ENCODE measurements at places on chromosomes 4 and X.

GRCh38 chrX:21354725-21355124 is 19.5 kb upstream of the CNKSR2 start:
- no peak for DNase-seq
- peaks cover under 1% of the 10 kb centered on the region for H3K36me3 ChIP-seq
- H3K4me1 ChIP-seq = no peaks in the 10 kb centered on the region
- no peak overlapping the region for H3K4me3 ChIP-seq
- no peaks in the 10 kb centered on the region for H3K27me3 ChIP-seq

DNA sequence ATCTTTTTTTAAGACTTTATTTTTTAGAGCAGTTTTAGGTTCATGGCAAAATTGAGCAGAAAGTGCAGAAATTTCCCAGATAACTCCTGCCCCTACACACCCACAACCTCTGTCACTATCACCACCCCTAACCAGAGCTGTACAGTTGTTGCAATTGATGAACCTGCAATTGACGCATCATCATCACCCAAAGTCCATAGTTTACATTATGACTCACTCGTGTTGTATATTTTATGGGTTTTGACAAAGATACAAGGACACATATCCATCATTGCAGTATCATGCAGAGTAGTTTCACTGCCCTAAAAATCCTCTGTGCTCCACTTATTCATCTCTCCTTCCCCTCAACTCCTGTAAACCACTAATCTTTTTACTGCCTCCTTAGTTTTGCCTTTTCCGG is 34.5 kb upstream of the WAS start:
- no peak overlapping the region for H3K4me3 ChIP-seq
- peaks cover 11% of the 10 kb centered on the region for H3K4me1 ChIP-seq
- no peaks in the 10 kb centered on the region for H3K36me3 ChIP-seq
- no peak overlapping the region for H3K27ac ChIP-seq
- DNase-seq = no peak
- H3K27me3 ChIP-seq = no peaks in the 10 kb centered on the region

DNA sequence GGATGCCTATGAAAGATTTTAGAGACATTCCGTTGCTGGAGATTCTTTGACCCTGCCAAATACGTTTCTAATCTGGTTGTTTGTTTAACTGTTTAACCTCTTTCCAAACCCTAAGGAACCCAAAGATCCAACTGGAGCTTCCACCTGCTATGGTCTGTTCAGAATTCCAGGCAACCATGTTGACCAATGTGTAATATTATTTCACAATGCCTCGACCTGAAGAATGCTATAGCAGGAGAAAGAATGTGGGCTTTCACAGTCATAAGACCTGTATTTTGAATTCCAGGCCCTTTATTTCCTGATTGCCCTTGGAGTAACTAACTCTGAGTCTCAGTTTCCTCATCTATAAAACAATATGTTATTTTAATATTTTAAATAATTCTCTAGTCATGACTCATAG is 90.8 kb downstream of the COL25A1 start:
- no peaks in the 10 kb centered on the region for H3K36me3 ChIP-seq
- no peak overlapping the region for H3K4me3 ChIP-seq
- DNase-seq = no peak

- H3K4me1 ChIP-seq = no peaks in the 10 kb centered on the region
- no peaks in the 10 kb centered on the region for H3K27me3 ChIP-seq
- DNase-seq = no peak
- no peak overlapping the region for H3K4me3 ChIP-seq
Measured at GRCh38 chr4:149534779-149535178, 280.9 kb downstream of the IQCM start.

DNA sequence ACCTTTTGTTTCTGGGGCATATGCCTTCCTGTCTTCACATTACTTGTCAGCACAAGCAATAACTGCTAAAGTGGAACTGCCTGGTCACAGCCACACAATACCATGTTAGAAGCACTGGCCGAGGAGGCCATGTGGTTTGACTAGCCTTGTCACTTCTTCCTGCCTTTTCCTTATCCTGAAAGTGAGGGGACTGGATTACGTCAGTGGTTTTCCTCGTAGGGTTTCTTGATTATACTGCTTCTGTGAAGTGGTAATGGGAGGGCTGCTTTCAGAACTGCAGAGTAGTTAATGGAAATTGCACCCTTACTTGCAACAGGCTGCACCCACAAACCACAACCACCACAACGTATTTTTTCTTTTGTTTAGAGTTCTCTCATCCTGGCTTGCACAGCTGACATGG is 26.6 kb downstream of the ZRSR2 start:
- H3K27me3 ChIP-seq = no peaks in the 10 kb centered on the region
- H3K27ac ChIP-seq = peak overlapping the region; percentile 86
- H3K4me1 ChIP-seq = peaks cover 59% of the 10 kb centered on the region
- peak overlapping the region; percentile 17 for H3K4me3 ChIP-seq
- H3K36me3 ChIP-seq = peaks cover 43% of the 10 kb centered on the region

DNA sequence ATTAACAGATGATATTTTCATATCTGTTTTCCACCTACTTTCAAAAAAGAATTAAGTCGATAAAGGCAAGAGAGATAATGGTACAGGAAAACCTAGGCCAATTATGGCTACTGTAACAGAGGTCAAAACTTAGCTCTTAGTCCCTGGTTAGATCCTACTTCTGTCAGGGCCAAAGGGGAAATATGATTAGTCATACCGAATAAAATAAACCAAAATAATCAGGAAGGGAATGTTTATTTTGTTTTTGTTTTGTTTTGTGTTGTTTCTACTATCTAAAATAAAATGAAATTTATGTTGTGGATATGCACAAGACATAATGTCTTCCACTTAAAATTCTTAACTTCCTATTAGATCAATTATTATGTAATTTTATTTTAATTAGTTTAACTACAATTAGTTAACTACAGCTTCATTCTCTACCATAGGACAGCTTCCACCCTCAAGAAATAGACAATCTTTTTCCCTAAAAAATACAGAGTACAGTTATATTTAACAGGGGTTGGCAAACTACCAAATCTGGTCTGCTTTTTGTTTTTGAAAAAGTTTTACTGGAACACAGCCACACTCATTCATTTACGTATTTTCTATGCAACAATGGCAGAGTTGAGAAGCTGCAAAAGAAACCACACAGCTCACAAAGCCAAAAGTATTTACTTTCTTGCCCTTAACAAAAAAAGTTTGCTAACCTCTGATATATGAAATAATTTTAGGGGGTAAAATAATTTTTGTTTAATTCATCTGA is 25.4 kb downstream of the TMEM47 start:
- DNase-seq = no peak
- H3K4me1 ChIP-seq = no peaks in the 10 kb centered on the region
- H3K4me3 ChIP-seq = no peak overlapping the region
- no peak overlapping the region for H3K27ac ChIP-seq
- no peaks in the 10 kb centered on the region for H3K27me3 ChIP-seq

GRCh38 chrX:12307961-12308360 is 169.7 kb downstream of the FRMPD4 start:
- H3K4me1 ChIP-seq = no peaks in the 10 kb centered on the region
- no peaks in the 10 kb centered on the region for H3K27me3 ChIP-seq
- H3K27ac ChIP-seq = no peak overlapping the region
- H3K4me3 ChIP-seq = no peak overlapping the region
- DNase-seq = no peak

DNA sequence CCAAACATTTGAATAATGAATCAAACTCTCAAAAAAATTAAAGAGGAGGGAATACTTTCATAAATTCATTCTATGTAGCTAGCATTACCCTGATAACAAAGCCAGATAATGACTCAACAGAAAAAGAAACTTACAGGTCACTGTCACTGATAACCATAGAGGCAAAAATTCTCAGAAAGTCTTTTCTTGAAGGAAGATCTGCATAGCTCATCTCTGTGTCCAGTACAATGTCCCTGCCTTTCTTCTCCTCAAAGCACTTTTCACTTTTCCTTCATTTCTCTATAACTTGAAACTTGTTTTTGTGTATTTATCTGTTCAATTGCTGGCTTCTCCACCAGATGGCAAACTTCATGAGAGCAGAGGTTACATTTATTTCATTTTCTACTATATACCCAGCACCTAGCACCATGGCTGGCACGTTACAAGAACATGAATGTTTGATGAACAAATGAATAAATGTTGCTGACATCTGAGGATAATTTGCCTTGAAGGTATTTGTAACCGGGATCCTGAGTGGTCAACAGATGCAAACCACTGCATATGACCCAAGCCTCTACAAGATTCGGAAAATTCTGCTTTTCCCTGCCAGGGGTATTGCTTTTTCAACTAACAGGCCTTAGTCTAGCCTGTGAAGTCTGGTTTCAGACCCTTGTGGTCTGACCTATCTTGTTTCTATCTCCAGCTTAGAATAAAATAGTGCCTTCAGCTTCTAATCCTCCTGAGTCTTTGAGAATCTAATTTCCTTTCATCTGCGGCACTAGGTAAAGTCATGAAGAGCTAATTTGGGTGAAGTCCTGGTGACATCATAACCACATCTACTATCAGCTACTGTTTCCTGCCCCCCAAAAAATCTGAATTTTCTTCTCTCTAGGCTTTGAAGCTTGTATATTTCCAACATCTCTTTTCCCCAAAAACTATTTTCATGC is 52.5 kb upstream of the ANTXR2 start:
- H3K27me3 ChIP-seq = no peaks in the 10 kb centered on the region
- H3K4me1 ChIP-seq = peaks cover 55% of the 10 kb centered on the region
- H3K4me3 ChIP-seq = peak overlapping the region; percentile 30
- no peaks in the 10 kb centered on the region for H3K36me3 ChIP-seq

- DNase-seq = no peak
- no peak overlapping the region for H3K27ac ChIP-seq
- H3K36me3 ChIP-seq = no peaks in the 10 kb centered on the region
- no peaks in the 10 kb centered on the region for H3K4me1 ChIP-seq
Measured at GRCh38 chr4:153063490-153063889, 127.4 kb downstream of the FHDC1 start.

- peaks cover 34% of the 10 kb centered on the region for H3K4me1 ChIP-seq
- peaks cover 11% of the 10 kb centered on the region for H3K36me3 ChIP-seq
- H3K4me3 ChIP-seq = no peak overlapping the region
Measured at GRCh38 chrX:9587642-9588041, 122.8 kb downstream of the TBL1X start.

- H3K27me3 ChIP-seq = no peaks in the 10 kb centered on the region
- H3K4me1 ChIP-seq = peaks cover 61% of the 10 kb centered on the region
- DNase-seq = peak; percentile 78
- peak overlapping the region; percentile 88 for H3K27ac ChIP-seq
- peak overlapping the region; percentile 18 for H3K4me3 ChIP-seq
- H3K36me3 ChIP-seq = no peaks in the 10 kb centered on the region
Measured at GRCh38 chr4:184309241-184310170, 91.8 kb upstream of the ENPP6 start.

DNA sequence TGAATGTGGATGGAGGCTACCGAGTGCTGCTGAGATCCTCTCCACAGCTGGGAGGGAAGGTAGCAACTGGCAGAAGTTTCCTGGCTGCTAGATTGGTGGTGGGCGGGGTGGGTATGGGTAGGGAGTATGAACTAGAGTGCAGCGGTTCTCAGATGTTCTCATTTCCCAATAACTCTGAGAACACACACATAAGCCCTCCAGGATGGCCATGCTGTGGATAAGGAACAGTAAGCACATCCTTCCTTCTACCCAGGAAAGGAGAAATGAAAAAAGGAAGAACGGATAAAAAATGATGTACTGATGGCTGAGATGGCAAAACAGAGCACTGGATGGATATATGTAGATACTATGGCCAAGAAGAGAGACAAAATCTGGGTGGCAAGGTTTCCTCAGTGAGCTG is 116.0 kb downstream of the ZNF827 start:
- H3K36me3 ChIP-seq = peaks cover 71% of the 10 kb centered on the region
- H3K27me3 ChIP-seq = no peaks in the 10 kb centered on the region
- peaks cover 11% of the 10 kb centered on the region for H3K4me1 ChIP-seq
- no peak overlapping the region for H3K4me3 ChIP-seq

DNA sequence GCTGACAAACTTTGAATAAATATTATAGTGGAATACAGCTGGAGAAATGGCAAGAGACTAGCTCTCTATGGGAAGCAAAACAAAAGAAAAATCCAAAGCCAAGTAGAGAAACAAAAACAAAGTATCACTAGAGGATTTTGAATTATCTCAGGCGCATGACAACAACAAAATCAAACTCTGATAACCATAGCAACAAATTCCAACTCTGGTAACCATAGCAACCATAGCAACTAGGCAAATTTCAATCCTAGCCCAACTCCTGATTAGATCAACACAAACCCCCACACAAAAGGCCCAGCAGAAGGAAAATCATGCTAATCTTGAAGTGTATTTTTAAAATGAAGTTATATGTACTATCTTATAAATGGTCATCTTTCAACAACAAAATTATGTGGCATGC is 98.4 kb upstream of the MAGEE2 start:
- no peak overlapping the region for H3K27ac ChIP-seq
- no peaks in the 10 kb centered on the region for H3K4me1 ChIP-seq
- DNase-seq = no peak
- no peaks in the 10 kb centered on the region for H3K27me3 ChIP-seq
- H3K4me3 ChIP-seq = no peak overlapping the region

DNA sequence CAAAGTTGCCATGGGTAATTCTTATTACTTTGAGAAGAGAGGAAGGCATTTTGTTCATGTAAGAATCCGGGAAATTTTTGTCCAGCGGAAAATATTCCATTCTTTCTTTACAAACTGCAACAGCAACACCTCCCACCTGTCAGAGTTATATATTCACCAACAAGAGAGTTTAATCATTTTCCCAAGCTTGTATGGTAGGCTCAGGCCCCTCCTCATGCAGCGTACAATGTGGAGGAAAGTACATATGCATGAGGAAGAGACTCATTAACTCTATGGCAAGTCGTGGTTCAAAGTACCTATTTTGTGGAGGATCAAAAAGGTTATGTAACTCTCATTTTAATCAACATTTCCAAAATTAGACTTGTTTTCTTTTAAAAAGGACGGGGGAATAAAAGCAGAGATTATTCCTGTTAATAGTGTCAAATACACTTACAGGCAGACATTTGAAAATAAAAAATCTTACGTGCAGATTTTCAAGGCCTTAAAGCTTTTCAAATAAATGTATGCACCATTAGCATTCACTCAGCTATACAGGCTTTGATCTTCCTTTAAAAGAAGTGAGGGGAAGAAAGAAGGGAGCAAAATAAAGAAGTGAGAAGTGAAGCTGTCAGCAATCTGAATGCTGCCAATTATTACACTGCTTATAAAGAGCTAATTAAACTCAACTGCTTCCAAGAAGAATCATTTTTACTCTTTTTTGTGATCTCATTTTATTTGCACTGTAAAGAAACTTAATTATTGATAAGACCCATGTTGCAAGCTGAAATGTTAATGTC is 204.8 kb downstream of the FAT4 start:
- H3K36me3 ChIP-seq = no peaks in the 10 kb centered on the region
- no peak overlapping the region for H3K4me3 ChIP-seq
- no peaks in the 10 kb centered on the region for H3K4me1 ChIP-seq
- H3K27me3 ChIP-seq = no peaks in the 10 kb centered on the region
- H3K27ac ChIP-seq = no peak overlapping the region

DNA sequence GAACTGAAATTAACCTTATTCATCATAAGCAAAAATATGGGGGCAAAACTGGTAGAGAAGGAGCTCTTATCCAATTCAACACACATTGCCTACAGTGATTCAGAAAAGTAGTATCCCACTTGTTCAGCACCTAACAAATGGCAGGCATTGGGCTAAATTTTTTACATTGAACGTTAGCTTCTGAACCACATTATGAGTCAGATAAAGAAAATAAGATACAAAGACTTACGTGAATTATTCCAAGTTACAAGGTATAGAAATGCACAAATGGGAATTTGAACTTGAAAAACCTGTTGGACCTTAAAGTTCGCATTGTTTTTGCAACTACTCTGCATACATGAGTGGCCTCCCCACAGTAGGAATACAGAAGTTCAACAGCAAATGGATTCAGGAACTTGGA is 210.6 kb downstream of the LDB2 start:
- no peak overlapping the region for H3K4me3 ChIP-seq
- DNase-seq = no peak
- H3K27me3 ChIP-seq = no peaks in the 10 kb centered on the region
- no peak overlapping the region for H3K27ac ChIP-seq
- no peaks in the 10 kb centered on the region for H3K36me3 ChIP-seq
- H3K4me1 ChIP-seq = no peaks in the 10 kb centered on the region
